ENCODE measurements at places on chromosomes 3 and 15.

GRCh38 chr15:66452971-66453580, 44.5 kb downstream of the SNAPC5 start:
- DNase-seq, result no peak

- DNase-seq, result no peak
These were observed 115.6 kb upstream of the LMCD1 start for GRCh38 chr3:8385848-8386620.

DNA sequence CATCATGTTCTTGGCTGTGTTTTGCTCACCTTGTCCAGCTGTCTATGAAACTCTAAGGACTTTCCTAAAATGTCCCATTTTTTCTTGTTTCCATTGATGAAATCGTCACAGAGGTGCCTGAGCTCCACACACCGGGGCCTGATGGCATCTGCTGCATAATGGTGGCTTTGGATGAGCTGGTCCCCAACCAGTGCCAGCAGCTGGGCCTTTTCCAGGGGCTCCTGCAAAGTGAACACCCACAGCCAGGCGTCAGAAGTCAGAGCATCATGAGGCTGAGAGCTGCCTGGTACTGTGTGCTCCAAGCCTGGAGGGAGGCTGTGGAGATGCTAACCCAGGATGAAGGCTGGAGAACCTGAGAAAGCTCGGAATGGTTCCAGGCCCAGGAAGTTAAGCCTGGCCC, 46.9 kb downstream of the B3GNT5 start:
- DNase-seq, result no peak

GRCh38 chr15:77819851-77820728, 187.4 kb upstream of the LINGO1 start:
- no peak for DNase-seq
